ENCODE measurements at places on chromosomes 4 and X. TPM values are rescaled to one million over a fixed set of nuclear protein-coding genes. Genes with fewer than 3 reads are reported as not detected.

Gene MND1
- total RNA-seq = 1.3 TPM

Gene RPS6KA6
- 6.0 TPM for total RNA-seq

Gene ALB
- not detected for total RNA-seq

Gene PPP2R3B
- total RNA-seq = 8.7 TPM

Gene C4orf51
- not detected for total RNA-seq

Gene MAGED4
- total RNA-seq = 0.26 TPM

Gene GPC3
- 0.26 TPM for total RNA-seq

Gene IL1RAPL1
- not detected for total RNA-seq

Gene POU3F4
- total RNA-seq = not detected

Gene JCHAIN
- total RNA-seq = not detected

Gene VSIG4
- not detected for total RNA-seq

Gene CENPI
- total RNA-seq = 1.6 TPM

Gene YTHDC1
- 68.4 TPM for total RNA-seq

Gene MTMR1
- total RNA-seq = 14.0 TPM

Gene PABPC1L2B
- total RNA-seq = not detected

Gene NDP
- total RNA-seq = not detected

Gene BMP3
- total RNA-seq = 0.38 TPM

Gene SMIM43
- total RNA-seq = under 0.01 TPM

Gene SORBS2
- 1.1 TPM for total RNA-seq

Gene GAGE12H
- not detected for total RNA-seq

Gene UCHL1
- total RNA-seq = 28.4 TPM

Gene DGAT2L6
- total RNA-seq = not detected

Gene CXCL1
- total RNA-seq = 4.2 TPM

Gene SPON2
- 5.4 TPM for total RNA-seq

Gene CPLX1
- total RNA-seq = not detected

Gene NKX3-2
- total RNA-seq = under 0.01 TPM

Gene UNC5C
- not detected for total RNA-seq

Gene TRIM60
- total RNA-seq = not detected

Gene MTNR1A
- 0.38 TPM for total RNA-seq

Measured in bronchial epithelial cell (primary cell).